ENCODE measurements at places on chromosomes 12 and 14.

- DNase-seq, result no peak
Observed at GRCh38 chr14:52692248-52692962, 3.0 kb downstream of the ERO1A start.

GRCh38 chr14:90510159-90510558 is 113.3 kb downstream of the CALM1 start:
- no peak for DNase-seq

DNA sequence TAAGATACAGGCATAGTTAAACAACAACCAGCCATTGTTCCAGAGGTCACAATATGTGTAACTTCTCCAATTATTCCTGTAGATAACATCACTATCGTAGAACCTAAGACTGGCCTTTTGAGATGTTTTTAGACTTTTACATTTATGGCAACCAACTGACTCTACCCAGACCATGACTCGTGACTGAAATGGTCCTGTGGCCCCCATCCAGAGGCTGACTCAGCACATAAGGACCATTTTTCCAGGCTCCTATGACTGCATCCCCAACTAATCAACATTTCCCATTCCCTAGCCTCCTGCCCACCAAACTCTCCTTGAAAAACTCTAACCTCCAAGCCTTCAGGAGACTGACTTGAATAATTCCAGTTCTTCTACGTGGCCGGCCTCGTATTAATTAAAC is 52.6 kb upstream of the NID2 start:
- no peak for DNase-seq

DNA sequence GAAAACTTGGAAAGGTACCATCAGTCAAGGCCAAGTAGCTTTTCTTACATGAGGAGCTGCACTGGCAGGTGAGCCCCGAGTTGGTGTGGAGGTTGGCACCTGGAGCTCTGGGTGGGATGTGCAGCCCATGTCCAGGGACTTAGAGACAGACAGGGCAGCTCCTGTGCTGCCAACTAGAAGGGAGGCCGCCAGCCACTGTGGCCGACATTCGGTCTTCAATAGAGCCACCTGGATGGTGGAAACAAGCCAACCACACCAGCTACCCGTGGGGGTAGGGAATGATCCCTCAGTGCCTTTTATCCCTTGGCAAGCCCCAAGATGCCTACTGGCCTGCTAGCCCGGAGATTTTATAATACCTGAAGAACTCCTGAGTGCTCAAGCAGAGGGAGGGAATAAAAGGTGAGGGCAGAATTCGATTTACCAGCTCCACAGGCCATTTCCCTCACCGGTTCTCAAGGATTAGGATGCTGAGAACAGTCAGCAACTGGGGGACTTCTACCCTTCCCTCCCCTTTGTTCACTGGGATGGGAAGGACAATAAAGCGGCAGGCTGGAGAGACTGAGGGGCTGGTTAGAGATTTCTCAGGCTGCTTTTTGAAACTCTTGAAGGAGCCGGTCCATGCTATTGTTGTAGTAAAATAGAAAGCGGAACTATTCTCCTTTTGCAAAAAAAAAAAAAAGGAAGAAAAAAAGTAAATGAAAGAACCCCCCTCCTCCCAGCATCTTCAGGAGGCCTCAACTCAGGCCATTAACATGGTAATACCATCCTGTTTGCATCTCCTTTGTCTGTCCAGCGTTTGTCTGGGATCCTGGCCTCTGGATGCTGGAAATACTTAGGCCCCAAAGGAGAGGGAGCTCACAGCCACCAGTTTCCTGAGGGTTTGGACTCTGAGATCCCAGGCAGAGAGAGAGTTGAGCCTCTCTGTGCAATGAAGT is 321.6 kb downstream of the ZFP36L1 start:
- DNase-seq, result no peak

DNA sequence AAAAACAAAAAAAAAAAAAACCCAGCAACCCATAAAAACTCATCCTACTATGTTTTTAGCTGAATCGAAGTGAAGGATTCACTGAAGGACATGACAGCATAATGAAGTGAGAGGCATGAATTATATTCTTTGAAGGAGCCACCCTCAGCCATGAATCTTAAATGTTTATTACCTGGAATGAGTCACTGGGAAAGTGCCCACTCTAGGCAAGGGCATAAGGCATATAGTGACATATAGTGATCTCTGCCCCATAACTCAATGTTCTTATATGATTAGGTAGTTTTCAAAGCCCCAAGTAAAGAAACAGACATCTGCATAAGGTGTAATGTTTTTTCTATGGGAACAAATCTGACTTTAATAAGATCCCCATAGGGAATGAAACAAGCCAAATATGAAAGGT is 79.9 kb downstream of the MDGA2 start:
- no peak for DNase-seq

GRCh38 chr12:23197266-23197665 is 572.3 kb downstream of the ETNK1 start:
- DNase-seq, result no peak

- no peak for DNase-seq
Observed at GRCh38 chr12:69388371-69388770, 28.8 kb downstream of the YEATS4 start.

- no peak for DNase-seq
Observed at GRCh38 chr12:79532907-79533288, 157.9 kb downstream of the PAWR start.

DNA sequence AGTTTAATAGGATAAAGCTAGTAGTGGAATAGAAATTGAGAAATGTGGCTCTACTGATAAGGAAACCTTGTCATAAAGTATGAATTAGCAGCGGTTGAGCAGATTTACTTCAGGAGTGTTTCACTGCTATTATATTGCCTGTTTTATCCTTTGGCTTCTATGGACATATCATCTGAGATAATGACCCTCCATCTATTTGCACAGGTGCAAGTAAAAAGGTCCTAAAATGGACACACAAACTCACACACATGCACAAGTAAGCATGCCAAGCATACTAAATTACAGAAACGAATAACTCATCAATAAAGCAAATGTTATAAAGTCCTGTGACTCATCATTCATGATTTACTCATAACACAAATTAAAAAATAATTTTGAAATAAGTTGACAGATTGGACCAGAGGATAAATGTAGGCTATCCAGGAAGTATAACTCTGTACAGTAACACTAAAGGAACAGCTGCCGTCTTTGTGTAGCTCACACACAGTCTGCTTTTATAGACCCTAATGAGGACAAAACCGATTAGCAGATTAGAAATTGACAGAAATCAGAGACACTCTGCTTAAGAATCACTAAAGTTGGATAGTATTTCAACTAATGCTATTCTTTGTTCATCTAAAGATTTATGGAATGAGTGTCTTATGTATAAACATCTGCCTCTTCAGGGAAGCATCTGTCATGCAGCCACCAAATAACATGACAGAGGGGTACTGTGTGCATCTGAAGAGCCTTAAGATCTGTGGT is 73.9 kb downstream of the SYT1 start:
- no peak for DNase-seq

- no peak for DNase-seq
Observed at GRCh38 chr12:24695657-24696329, 253.1 kb downstream of the BCAT1 start.

DNA sequence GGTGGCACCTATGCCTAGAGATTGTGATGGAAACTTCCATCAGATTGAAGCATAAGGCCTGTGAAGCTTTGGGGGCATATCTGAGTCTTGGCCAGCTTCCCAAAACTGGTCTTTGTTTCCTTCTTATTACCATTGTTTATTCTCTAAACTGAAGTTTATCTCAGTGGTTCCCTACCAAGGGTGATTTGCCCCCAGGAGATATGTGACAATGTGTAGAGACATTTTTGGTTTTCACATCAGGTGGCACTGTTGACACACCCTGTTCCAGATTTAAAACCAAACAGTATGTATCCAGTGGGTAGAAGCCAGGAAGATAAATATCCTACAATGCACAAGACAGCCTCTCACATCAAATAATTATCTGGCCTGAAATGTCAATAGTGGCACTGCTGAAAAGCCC is 22.1 kb downstream of the RASSF9 start:
- DNase-seq, result no peak

- peak; percentile 79 for DNase-seq
Observed at GRCh38 chr12:117968826-117969659, at the start of gene KSR2. KSR2 (minus strand) TSS chr12:117968990; CDS start chr12:117968255, 735 bp downstream.

DNA sequence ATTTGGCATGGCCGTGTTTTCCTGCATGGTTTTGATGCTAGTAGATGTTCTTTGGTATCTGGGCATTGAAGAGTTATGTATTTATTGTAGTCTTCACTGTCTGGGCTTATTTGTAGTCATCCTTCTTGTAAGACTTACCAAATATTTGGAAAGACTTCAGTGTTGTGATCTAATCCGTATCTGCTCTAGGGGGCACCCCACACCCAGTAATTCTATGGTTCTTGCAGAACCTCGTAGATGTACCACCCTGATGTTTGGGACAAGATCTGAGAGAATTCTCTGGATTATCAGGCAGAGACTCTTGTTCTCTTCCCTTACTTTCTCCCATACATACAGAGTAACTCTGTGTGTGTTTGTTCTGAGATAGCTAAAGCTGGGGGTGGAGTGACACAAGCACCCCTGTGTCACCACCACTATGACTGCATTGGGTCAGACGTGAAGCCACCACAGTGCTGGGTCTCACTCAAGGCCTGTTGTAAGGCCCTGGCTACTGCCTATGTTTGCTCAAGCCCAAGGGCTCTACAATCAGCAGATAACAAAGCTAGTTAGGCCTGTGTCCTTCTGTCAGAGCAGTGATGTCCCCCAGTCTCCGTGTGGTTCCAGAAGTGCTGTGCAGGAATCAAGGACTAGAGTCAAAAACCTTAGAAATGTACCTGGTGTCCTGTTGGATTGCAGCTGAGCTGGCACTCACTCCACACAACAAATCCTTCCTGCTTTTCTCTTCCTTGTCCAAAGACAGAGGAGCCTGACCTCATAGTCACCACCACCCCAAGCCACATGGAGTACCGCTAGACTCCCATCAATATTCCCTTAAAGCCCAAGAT is 9.6 kb downstream of the RDH16 start:
- no peak for DNase-seq

- DNase-seq, result no peak
Observed at GRCh38 chr12:65756267-65756666, 68.0 kb upstream of the HMGA2 start.

- DNase-seq, result no peak
Observed at GRCh38 chr14:49196327-49196726, 389.9 kb downstream of the RPS29 start.

DNA sequence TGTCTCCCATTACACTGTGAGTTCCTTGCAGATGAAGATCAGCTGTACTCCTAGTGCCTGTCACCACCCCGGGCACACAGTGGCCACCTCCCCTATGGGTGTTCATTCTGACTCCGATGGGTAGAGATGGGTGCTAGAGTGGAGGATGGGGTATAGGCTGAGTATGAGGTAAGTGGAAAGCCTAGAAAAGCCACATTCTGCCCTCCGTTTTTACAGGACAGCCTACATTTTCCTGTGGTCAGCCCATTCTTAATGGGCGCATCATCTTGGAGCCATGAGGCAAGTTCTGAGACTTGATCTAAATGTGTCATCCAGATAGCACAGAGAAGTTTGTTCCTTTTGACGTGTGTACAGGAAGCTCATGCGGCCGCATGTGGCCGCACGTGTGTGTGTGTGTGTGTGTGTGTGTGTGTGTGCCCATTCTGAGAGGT is 166.7 kb upstream of the HIF1A start:
- DNase-seq, result peak; percentile 52

- no peak for DNase-seq
Observed at GRCh38 chr14:48275301-48275700, 599.9 kb upstream of the MDGA2 start.

GRCh38 chr12:28645891-28646290 is 455.6 kb downstream of the CCDC91 start:
- DNase-seq, result no peak

DNA sequence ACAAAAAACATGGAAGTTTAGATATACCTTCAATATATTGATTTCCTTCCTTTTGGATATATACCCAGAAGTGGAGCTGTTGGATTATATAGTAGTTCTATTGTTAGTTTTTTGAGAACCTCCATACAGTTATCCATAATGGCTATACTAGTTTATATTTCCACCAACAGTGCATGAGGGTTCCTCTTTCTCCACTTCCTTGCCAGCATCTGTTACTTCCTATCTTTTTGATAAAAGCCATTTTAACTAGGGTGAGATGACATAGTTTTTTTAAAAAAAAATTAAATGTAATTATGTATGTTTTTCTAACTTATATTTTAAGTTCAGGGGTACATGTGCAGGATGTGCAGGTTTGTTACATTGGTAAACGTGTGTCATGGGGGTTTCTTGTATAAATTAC is 10.0 kb upstream of the SLC38A4 start:
- no peak for DNase-seq

GRCh38 chr12:63958876-63959580 is 114.5 kb downstream of the SRGAP1 start:
- DNase-seq, result no peak

DNA sequence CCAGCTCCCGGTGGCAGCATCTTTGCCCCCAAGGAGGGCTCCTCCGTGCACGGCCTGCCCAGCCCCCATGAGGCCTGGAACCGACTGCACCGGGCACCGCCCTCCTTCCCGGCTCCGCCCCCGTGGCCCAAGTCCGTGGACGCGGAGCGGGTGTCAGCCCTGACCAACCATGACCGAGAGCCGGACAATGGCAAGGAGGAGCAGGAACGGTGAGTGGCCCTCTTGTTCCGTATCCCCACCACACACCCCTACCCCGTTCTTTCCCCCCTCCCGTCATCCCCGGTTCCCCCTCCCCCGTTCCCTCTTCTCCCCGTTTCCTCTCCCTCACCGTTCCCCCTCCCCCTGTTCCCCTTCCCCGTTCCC is 28.3 kb downstream of the LRCOL1 start:
- no peak for DNase-seq

DNA sequence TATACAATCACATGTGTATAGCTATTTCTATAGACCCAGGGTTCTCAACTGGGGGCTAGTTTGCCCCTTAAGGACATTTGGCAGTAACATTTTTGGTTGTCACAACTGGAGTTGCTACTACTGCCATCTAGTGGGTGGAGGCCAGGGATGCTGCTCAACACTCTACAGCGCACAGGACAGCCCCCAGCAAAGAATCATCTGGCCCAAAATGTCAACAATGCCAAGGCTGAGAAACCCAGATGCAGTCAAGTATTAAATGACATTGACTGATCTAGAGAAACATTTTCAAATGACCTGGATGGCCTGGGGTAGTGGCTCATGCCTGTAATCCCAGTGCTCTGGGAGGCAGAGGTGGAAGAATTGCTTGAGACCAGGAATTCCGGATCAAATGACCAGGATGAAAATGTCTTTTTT is 5.8 kb downstream of the WSB2 start:
- DNase-seq, result peak; percentile 76

DNA sequence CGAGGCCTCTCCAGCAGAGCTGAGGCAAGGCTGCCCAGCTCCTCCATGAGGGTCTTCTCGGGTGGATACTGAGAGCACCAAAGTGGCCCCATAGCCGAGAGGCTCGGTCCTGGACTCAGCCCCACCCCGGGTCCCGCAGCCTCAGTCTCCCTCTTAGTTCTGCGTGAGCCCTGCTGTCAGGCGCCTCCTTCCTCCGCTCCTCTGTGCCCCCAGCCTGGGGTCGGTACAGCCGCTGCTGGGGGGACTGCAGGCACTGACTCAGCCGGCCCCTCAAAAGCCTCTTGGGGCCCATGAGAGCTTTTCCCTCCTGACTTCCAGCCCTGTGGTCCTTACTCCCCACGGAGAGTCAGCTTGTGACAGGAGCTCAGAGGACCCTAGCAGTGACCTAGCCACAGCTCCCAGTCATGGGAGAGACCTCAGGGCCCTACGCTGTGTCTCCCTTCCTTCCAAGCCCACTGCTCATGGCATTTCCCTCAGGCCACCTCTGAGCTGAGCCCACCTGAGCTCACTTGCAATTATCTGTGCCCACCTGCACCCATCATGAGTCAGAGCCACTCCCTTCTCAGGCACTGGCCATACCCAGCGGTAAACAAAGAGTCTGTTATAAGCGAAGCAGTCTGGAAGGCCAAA is 295.0 kb upstream of the RTL1 start:
- no peak for DNase-seq

GRCh38 chr12:80766210-80766609 is 49.5 kb downstream of the MYF5 start:
- DNase-seq, result no peak

Data from activated naive CD8-positive, alpha-beta T cell treated with anti-CD3 and anti-CD28 coated beads for 36 hours (primary cell).